ENCODE measurements at places on chromosomes 13 and 19. TPM values are rescaled to one million over a fixed set of nuclear protein-coding genes. Genes with fewer than 3 reads are reported as not detected.

DNA sequence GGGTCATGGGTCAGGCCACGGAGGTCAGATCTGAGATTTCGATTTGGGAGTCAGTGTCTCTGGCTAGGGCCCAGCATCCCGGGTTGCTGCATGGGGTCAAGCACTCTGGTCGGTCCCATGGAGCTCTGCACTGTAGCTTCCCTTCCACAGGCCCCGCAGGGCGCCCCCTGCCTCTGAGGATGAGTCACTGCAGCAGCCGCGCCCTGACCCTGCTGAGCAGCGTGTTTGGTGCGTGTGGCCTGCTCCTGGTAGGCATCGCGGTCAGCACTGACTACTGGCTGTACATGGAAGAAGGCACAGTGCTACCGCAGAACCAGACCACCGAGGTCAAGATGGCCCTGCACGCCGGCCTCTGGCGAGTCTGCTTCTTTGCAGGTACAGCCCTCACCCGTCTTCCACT is 3.6 kb downstream of the CACNG7 start:
- DNase-seq, result no peak

GRCh38 chr13:113053376-113053775 is 52.2 kb upstream of the F7 start:
- DNase-seq, result no peak

GRCh38 chr13:42875475-42876269 is 94.3 kb downstream of the FAM216B start:
- DNase-seq, result no peak

DNA sequence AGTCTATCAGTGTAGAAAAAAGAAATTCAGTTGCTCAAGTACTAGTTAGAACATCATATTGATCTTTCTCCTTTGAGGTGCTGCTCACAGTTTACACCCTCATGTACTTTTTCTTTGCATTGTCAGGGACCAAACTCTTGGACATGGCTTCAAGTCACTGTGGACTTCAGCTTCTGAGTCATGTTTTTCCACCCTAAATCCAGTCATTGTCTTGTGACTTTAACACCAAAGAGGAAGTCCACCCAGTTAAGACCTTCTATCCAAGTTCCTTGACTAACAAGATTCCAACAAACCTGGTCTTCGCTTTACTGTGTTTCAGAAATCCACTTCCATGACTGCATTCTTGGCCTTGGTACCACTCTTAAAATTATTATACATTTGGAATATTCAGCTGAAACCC is 206.7 kb upstream of the ARGLU1 start:
- DNase-seq, result no peak

DNA sequence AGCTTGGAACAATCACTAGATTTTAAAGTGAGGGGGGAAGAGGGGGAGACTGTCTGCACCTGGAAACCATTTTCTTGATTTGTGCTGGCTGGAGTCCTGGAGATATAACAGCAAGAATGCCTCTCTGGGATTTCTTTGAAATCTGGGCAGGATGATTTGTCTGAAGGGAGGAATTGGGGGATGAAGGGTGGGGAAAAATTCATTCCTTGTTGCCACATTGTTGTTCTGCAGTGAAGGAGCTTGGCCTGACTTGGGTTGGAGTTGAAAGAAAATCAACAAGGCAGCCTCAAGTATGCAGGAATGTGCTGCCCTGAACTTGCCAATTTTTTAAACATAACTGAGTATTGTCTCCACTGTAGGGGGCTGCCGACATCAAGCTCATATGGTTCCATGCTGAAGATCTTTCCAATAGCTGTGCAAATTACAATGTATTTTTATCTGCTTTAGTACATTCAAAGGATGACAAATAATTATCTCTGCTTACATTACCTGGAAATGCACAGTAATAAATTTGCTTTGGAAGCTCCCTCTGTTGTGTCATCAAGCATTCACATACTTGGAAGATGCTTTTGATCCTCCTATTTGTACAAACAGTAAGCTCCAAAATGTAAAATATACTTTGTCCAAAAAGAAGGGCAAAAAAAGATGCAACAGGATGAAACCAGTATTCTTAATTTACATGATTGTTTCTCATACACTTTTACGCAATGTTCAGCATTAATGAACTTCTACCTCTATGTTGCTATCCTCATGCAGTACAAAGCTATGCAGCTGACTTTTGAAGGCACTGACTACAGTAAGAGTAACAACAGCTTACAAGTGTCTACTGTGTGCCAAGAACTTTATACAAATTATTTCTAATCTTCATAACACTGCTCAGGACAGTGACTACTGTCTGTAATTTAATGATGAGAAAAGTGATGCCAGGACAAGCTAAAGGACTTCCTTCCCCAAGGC is 627.9 kb upstream of the KLF12 start:
- no peak for DNase-seq

DNA sequence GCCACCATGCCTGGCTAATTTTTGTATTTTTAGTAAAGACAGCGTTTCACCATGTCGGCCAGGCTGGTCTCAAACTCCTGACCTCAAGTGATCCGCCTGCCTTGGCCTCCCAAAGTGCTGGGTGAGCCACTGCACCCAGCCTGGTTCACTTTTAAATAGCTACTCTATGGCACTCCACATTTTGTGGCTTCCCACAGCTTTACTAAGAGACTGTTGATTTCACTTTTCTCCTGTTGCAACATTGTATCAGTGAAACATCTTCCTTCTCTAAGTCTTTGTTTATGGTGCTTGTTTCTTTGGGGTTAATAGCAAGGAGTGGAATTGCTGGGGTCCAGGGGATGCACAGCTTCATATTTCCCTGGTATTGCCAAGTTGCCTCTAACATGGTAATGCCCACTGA is 12.3 kb downstream of the TMEM38A start:
- DNase-seq, result no peak

DNA sequence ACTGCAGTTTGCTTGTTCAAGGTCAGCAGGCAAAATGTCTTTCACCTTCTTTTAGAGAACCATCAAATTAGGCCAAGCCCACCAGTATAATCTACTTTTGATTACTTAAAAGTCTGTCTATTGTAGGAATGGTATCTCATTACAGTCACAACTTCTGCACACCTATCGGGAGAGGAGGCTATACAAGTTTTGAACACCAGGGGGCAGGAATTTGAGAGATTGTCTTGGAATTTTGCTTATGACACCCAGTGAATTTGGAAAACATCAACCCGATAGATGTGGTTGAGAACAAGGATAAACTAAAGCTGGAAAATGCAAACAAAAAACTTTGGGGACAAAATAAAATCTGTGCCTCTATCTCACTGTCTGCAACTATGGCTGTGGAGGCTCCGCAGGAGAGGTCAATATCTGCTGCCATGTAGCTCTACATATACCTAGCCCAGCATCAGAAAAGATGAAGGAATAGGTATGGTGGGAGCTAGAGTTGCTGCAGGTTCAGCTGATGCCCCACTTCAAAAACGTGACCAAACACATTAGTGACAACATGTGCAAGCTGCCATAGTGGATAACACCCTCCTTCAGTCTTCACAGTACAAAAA is 1299.2 kb upstream of the SPRY2 start:
- DNase-seq, result no peak

GRCh38 chr19:5993648-5994358 is 15.9 kb upstream of the RANBP3 start:
- no peak for DNase-seq

DNA sequence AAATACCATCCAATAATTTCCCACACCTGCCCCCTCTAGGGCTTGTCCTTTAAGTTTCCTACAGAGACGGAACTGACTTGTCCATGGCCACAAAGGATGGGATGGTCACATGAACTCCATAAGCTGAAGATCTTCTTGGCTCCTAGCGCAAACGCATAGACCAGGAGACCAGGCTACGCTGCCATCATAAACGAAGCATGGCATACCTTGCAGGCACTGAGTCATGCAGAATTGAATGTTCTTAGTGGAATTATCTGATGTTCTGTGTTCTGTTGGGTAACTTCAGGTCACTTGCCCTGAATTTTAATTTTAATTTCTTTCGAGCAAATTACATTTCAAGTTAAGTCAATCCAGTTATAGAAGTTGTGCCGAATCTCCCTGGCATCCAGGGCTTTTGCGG is 96.4 kb upstream of the STARD13 start:
- DNase-seq, result no peak

DNA sequence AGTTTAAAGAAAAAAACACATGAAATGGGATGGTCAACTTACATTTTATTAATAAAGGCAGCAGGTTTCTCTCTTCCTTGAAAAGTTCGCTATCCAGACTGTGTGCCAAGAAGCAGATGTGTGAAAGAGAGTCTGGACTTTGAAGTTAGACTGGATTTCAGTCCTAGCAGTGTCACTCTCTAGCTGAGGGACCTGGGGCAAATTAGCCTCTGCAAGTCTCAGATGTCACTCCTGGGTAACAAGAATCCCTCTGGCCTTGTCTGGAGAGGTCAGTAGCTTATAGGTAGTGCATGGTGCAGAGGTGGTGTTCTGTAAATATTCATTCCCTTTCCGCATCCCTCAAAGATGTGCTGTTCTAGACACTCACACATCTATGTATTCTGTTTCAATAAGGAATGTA is 187.6 kb upstream of the RNF113B start:
- DNase-seq, result no peak

DNA sequence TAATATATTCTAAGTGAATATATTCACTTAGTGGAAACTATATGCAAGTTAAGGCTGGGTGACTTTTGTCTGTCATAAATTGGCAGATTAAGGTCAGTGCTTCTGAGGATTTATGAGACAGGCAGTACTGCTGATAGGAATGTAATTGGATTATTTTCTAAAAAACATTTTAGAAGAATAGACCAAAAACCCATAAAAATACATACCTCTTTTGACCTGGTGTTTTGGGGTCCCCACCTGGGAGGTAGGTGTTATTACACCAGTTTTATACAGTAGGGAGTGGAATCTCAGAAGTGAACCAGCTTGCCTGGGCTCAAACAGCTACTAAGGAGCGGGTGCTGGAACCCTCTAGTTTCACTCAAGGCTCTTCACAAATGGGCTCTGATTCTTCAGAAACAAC is 25.3 kb downstream of the COG3 start:
- DNase-seq, result no peak

NMRK2 gene
- total RNA-seq, result not detected

- DNase-seq, result no peak
These were observed 20.2 kb downstream of the VSTM2B start for GRCh38 chr19:29545866-29546582.

DNA sequence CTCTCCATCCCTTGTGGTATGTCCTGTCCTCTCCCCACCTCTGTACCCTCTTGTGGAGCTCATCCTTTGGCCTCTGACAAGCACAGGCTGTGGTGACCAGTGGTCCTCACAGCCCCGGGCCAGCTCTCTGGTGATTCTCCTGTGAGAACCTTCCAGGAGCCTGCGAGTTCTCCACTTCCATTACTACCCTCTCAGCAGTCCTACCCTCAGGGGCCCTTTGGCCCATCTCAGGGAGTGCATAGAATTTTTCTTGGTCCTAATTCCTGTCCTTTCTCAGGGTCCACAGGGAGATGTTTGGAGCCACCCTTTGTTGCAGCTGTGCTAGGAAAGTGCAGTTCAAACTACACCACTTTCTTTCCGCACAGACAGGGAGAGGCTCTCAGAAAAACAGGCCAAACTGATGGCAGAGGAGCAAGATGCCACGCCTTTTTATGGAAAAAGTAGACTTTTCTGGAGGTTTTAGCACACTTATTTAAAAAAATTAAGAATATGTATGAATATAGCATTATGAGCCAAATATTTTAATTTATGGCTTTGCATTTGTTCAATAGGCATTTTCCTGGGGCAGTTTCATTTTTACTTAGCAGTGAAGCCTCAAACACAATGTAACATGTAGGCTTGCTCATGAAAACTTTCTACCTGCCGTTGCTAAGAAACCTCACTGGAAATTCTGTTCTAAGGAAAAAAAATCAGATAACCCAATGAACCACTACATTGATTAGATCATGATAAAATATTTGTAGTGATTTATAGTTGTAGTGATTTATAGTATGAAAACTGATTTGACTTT is 92.0 kb downstream of the GPR12 start:
- no peak for DNase-seq

ADGRE3 gene
- not detected for total RNA-seq

IL11 gene
- 56.5 TPM for total RNA-seq

DNA sequence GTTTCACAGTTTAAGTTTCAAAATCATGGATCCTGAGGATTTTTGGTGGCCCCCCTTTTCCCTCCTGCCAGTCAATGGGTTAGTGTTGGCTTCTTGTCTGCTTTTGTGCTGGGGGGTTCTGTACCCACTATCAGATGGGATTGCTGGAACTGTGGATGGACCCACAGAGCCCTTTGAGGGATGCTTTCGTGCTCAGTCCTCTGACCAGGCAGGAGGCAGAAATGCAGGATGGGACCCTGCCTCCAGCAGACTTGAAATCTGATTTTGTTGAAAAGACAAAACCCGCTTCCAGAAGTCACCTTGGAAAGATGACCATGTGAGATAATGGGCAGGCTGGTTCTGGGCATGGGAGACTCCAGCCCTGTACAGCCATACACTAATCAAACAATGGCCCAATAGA is 408.9 kb downstream of the ZNF536 start:
- DNase-seq, result no peak

DNA sequence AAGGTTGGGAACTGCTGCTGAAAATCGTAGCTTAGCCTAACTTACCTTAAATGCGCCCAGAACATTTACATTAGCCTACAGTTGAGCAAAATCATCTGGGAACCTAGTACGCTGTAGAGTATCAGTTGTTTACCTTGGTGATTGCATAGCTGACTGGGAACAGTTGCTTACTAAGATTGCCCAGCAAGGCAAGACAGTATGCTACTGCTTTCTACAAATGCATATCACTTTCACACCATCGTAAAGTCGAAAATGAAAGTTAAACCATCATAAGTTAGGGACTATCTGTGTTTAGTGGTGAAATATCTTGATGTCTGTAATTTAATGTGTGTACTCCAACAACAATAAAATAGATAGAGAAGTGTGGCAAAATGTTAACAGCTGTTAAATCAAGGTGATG is 1670.6 kb upstream of the PCDH20 start:
- DNase-seq, result no peak

GRCh38 chr19:10422846-10423245 is 2.5 kb downstream of the PDE4A start:
- no peak for DNase-seq

DNA sequence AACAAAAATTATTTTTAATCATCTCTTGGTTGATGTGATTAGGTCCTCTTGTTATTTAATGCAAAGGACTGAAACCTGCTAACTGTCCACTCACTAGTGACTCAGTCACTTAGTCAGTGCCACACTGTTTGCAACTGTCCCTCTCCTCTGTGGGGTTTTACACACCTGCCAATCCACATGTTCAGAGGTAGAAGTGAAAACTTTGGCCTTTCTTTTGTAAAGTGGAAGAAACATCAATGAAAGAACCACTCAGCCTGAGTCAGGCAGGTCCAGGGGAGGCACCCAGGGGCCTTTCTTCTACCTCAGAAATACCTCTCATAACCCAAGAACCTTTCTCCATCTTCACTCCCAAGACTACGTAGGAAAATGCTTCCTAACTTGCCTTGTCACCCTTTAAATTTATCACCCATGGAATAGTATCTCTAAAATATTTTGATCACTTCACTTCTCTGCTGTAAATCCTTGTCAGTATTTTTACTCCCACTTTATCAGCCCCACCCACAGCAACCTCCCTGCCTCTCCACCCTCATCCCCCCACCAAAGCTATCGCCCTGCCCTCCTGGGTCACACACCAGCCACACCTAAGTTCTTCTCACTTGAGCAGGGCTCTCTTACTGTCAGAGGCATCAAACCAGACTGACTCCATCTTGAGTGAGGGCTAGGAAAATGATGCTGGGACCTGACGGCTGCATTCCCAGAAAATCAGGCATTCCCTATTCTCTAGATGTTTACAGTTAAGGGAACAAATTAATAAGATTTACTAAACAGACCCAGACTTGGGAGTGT is 29.6 kb upstream of the EEF1AKMT1 start:
- DNase-seq, result no peak
